NCI-H2227 treated with DMSO at 0.1 percent for 48 hours (cell line): ENCODE measurements at places on chromosomes 4 and X.

GRCh38 chrX:8738588-8739189 lies 6.8 kb upstream of the ANOS1 start:
- DNase-seq = peak; percentile 61

- no peak for DNase-seq
Observed at GRCh38 chr4:30094887-30095286, 625.3 kb upstream of the PCDH7 start.

DNA sequence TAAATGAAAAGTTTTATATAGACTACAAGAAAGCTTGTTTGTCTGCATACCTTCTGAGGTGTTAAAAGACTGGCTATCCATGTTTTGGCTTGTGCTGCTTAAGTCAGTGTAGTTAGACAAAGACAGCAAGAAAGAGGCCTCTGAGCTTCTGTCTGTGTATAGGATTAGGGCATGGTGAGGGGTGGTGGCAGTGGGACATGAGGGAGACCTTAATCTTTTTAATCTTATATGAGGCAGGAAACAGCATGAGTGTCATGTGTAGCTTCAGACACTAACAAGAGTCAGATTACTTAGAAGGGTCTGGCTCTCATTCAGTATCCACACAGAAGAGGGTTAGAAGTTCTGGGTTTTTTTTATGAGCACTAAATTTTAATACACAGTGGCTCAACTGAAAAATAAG lies 213.3 kb downstream of the GABRG1 start:
- no peak for DNase-seq

- DNase-seq = no peak
Observed at GRCh38 chr4:174496631-174497432, 25.5 kb downstream of the HPGD start.

DNA sequence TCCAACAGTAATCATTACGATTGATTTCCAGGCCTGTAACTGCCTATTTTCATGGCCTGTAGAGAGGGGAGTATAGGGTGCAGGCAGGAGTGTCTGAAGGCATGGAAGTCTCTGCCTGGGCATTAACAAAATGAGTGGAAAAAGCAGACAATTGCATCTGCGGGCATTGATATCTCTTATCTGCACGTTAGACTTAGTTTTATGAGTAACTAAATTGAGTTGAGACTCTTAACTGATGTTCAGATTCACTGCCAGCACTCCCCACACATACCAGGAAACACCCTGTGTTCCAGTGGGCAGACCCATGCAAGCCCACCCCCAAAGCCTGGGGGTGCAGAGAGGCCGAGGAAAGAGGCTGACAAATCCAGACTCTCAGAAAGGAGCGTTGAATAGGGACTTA lies 33.3 kb downstream of the F11 start:
- no peak for DNase-seq

GRCh38 chr4:185809533-185810071 lies 2.4 kb downstream of the SORBS2 start:
- DNase-seq = no peak

DNA sequence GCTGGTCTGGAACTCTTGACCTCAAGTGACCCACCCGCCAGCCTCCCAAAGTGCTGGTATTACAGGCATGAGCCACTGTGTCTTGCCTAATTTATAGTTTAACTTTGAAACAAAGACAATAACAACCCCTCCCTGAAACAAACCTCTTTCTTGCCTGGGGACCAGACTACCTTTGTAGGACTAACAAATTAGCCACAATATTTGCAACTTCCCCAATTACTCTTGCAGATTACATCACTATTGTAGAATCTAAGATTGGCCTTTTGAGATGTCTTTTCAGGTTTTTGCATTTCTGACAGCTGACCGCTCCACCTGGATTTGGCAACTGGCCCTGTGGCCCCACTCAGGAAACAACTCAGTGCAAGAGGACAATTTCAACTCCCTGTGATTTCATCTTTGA lies 84.8 kb downstream of the AKAP4 start:
- DNase-seq = no peak

DNA sequence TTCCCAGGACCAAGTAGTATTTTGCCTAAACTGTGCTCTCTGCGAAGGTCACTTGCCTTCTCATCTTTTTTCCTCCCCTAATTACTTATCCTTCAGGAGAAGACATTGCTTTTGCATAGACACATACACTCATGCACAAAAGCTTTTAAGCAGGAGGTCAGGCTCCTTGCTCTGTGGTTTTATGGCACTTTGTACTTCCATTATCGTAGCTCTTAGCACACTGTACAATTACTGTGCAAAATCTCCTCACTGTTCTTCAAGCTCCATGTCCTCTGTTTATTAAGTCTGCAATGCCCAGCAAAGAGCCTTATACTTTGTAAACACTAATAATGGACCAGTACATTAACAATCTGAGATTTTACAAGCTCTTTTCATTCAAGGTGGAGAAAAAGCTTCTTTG lies 188.4 kb upstream of the GNPDA2 start:
- peak; percentile 32 for DNase-seq

DNA sequence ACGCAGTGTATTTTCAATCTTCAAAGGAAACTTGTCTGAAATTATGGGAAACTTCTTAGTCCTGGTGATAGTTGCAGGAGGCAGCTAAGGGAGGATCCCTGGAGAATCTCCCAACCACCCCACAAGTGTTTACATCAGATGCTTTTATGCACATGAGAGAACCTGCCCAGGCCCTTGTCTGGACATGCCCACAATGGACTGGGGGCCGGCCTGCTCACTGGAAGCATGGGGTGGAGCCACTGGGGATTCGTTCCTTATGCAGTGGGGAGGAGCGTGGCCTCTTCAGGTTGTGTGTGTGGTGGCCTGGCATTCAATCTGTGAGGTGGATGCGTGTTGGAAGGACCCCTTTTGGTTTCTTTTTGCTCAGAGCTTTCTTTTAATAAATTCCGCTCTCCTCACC lies 398.7 kb upstream of the PPP1R2C start:
- DNase-seq = no peak

DNA sequence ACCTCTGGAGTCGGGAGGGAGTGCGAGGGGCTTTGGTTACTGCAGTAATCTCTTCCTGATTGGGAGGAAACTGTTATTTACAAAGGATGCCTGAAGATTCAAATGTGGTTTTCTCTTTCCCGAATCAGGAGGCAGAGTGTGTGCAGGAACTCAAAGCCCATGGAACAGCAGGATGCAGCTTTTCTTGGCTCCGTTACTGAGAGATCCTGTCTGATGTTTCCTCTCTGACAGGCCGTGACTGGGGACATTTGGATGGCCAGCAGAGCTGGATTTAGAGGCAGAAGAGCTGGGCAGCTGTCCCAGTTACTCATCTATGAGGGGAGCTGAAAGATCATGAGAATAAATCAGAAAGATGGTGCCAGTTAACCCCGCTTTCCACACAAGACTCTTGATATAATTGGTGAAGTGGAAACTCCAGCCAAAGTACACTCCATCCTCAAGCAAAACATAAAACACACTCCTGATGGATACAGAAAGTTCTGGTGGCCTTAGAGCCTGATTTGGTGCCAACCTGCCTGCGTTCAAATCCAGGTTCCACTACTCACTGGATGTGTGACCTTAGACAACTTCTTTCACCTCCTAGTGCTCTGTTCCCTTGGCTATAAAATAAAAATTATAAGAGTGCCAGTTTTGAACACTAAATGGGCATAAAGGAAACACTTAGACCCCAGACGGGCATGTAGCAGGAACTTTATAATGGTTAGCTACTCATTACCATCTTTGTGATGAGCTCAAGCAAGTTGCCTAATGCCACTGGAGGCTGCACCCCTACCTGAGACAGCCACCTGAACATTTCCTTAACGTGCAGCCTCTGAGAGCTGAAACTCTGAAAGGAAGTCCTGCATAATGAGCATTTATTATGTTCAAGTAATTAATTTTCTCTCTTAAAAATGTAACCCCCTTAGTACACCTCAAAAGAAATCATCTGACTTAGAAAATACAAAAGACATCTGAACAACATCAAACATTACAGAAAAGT lies 349.0 kb upstream of the GATB start:
- no peak for DNase-seq

DNA sequence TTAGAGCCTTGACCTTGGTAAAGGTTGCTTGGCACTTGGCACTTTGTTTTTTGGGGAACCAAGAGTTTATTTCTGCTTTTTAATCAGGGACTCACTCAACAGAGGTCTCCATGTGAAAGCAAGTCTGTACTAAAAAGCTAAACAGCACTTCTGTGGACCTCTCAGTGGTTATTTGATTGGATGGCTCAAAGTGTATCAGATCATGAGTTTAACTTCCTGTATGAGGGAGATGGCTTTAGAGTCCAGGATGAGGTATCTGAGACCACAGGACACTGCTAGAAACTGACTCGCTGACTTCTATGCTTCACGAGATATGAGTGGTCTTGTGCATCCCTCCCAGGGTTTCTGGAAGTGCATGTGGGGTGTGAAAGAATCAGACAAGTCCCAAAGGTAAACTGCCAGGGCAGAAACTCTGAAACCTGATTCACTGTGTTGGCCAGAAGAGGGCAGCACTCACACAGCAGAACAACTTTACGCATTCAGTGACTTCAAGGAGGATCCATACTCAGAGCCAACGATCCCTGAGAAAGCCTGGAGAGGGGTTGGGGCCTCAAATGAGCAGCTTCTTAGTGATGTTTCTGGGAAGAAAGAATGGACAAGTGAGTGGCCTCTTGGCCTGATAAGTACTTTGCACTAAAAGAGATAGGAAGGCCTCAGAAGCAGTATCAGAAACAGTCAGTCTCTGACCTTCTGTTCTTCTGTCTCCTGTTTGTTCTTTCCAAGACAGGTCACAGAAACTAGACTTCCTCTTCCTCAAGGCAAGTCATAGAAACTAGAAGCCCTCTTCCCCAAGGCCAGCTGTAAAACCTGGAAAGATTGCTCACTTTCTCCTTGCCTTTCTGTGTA lies 220.3 kb upstream of the CXCL13 start:
- DNase-seq = peak; percentile 33

- no peak for DNase-seq
Observed at GRCh38 chr4:165737309-165737972, 135.6 kb upstream of the TLL1 start.

GRCh38 chr4:107192601-107193000 lies 156.5 kb upstream of the DKK2 start:
- no peak for DNase-seq

DNA sequence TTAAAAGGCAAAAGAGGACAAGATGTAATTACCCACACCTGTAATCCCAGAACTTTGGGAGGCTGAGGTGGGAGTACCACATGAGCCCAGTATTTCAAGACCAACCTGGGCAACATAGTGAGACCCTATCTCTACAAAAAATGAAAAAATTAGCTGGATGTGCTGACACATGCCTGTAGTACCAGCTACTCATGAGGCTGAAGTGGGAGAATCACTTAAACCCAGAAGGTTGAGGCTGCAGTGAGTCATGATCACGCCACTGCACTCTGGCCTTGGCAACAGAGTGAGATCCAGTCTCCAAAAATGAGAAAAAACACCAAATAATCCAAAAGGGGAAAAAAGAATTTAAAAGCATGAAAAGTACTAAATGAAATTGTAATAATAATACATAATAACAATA lies 30.8 kb downstream of the NR0B1 start:
- DNase-seq = no peak

- no peak for DNase-seq
Observed at GRCh38 chrX:66915893-66916292, 277.0 kb upstream of the EDA2R start.

DNA sequence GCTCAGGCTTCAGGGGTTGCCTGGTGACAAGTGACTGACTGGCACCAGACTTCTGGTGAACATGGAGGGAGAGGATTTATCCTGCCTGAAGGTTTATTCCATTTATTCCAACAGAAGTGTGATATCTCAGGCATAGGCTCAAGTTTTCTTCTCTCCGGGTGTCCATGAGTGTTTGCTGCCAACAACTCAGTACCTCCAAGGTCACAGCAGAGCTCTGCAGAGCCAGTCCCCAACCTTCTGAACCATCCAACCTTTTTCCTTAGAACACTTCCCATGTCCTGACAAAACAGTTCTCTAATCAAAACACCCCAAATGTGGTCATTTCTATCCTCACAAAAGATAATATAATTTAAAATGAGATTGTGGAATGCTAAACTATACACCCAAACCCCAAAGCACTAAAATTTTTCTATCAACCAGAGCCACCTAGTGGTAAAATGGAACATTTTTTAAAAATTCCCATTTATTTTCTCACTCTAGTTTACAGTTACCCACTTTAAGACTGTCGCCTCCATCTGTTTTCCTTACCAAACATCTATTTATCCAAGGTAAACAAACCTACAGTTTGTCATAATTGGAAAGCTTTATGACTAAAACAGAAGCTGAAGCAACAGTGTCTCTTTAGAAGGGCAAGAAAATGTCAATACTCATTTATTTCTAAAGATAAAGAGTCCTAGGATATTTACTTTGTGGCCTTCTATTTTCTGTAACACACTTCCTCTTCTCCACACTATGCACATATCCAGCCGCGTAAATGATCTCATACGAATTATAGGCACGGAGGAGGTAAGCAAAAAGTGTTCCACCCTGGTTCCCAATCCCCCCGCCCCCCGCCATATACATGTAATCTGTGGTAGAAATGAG lies 39.5 kb downstream of the TMEM154 start:
- DNase-seq = no peak

DNA sequence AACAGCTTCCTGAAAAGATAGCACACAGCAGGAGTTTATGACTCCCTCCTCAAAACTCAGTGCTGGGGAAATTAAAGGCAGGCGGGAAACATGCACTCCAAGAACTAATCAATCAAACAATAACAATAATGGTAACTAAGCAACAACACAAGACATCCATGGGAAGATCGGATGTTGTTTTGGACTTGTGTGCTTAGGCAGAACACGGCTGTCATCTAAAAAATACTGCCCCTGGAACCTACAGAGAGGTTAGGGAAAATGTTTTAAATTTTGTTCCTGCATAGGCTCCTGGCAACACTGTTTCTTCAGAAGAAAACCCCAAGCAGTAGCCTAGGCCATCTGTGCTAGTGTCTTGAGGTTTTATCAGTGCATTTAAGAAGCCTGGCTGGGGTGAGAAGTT lies 1378.2 kb downstream of the STIM2 start:
- DNase-seq = no peak

DNA sequence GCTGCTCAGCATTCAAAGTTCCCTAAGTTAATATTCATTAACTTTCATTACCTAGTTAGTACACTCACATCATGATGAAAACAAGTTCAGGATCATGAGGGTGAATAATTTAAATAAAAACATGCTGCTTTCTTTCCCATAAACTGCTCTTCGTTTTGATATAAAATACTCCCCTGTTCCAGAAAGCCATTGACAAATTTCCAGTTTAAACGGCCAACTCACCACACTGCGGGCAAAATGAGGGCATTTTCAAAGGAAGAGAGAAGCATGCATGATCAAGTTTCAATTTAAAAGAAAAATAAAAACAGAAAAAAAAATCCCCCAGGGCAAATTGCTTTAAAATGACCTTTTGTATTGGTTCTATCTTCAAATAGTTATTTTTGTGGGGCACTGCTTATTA lies 69.6 kb downstream of the EPHA5 start:
- no peak for DNase-seq
